ENCODE measurements at places on chromosomes 3 and 15.

DNA sequence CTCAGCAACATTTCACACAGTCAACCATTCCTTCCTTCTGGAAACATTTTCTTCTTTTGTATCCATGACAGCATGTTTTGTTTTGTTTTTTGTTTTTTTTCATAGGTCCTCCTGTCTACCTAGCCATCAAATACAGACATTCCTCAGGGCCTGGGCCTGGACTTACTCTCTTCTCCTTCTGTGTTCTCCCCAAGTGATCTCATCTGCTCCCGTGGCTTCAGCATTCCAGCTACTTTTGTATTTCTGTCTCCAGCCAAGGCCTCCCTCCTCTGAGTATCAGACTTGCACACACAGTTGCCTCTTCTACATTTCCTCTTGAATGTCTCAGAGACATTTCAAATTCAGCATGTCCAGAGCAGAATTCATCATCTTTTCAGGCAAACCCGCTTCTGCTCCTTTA, 82.4 kb downstream of the HCN4 start:
- DNase-seq: no peak

GRCh38 chr3:158100681-158101080, 5.5 kb downstream of the SHOX2 start:
- no peak for DNase-seq

- DNase-seq: no peak
These were observed 13.7 kb upstream of the ABHD2 start for GRCh38 chr15:89074402-89075012.

- peak; percentile 4 for DNase-seq
These were observed 49.4 kb downstream of the CHCHD6 start for GRCh38 chr3:126753191-126754160.

DNA sequence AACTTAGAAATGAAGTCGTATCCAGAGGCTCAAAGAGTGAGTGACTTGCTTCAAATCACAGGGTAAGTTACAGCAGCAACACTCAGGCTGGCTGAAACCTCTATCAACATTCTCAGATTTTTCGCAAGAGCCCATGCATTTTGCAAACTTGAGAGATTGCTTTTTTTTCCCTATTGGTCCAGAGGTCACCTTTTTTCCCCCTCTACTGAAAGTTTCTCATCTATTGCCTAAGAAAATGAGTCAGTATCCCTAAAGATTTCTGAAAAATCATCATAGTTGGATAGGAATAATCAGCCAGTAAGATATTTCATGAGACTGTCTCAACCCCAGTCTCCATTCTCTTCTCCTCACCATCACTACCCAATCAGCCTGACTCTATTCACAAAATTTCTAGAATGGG, 410.6 kb downstream of the FOXP1 start:
- DNase-seq: peak; percentile 86

DNA sequence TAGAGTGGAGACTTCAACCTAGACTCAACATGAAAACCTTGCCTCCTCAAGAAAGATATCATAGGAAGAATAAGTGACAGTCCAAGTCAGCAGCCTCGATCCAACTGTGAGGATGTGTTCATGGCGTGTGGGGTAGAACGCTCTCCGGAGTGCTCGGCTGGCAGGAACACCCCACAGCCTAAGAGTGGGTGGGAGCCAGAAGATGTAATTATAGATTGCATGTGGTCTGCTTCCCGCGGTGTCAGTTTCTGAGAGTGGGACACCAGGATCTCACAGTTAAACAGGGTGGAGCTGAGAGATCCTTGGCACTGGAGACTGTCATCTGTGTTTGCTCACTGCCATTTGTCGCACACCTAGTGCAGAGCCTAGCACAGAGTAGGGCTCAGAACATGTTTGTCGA, 158.0 kb downstream of the CTNNB1 start:
- no peak for DNase-seq

GRCh38 chr15:47383102-47383501, 334.2 kb upstream of the SEMA6D start:
- DNase-seq: no peak

GRCh38 chr3:189988854-189989253, 131.8 kb downstream of the P3H2 start:
- no peak for DNase-seq

- DNase-seq: no peak
These were observed 23.6 kb downstream of the KCNMB3 start for GRCh38 chr3:179227349-179227748.

- no peak for DNase-seq
These were observed 41.3 kb upstream of the ICE2 start for GRCh38 chr15:60520013-60520824.

DNA sequence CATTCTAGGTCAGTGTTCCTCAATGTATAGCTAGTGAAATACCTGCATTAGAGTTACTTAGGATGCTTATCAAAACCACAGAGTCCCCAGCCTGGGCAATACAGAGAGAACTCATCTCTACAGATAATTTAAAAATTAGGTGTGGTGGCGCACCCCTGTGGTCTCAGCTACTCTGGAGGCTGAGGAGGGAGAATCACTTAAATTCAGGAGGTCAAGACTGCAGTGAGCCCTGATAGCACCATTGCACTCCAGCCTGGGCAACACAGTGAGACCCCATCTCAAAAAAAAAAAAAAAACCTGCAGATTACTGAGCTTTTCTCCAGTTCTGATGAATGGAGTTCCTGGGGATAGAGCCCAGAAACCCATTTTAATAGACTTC, 10.1 kb upstream of the MINDY2 start:
- no peak for DNase-seq

DNA sequence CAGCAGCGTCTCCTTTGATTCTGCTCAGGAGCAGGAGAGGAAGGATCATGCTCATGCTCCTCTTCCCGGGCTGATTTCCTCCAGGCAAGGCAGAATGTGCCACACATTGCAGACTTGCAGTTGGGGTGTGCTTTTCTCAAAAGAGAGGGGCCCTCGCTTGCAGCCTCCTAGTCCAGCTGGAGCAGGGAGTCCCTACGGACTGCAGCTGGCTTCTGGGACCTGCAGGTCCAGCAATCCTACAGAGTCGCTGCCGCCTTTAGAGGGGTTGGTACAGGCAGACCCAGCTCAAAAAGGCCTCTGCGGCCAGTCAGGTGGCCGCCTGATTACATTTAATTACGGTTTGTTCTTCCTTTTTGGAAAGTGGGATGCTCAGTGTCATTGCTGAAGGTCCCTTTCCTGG, 173.9 kb downstream of the NSMCE3 start:
- no peak for DNase-seq

DNA sequence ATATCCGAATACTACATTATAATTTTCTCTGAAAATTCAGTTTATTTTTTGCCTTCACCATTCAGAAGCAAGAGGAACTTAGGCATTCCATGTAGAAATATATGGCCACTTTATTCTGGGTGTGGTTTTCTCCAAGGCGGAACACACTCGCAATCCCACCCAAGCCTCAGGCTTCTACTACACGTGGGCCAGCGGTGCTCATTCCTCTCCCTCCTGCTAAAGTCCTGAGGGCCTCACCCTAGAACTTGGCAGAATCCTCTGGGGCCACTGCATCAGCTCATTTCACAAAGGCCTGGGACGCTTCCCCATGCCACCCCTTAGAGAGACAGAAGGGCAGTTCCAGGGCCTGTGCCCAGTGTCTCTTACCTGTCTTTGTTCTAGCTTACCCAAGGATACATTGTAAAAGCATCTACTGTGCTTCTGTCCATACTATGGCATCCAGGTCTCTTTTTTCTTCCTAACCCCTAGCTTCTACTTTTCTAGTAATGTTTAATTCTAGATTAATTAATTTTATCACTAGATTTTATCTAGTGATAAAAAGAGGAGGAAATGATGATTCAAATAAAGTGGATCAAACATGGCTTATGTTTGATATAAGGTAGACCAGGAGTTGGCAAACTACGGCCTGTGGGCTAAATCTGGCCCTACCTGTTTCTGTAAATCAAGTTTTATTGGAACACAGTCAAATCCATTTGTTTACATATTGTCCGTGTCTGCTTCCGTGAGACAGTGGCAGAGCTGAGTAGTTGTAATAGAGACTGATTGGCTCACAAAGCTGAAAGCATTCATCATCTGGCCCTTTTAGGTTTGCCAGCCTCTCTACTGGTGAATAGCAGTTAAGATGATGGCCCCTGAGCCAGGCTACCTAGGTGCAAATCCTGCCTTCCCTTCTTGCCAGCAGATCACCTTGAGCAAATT, 29.8 kb downstream of the LARS2 start:
- DNase-seq: no peak

GRCh38 chr3:60158035-60158434, 1093.2 kb downstream of the FHIT start:
- no peak for DNase-seq

DNA sequence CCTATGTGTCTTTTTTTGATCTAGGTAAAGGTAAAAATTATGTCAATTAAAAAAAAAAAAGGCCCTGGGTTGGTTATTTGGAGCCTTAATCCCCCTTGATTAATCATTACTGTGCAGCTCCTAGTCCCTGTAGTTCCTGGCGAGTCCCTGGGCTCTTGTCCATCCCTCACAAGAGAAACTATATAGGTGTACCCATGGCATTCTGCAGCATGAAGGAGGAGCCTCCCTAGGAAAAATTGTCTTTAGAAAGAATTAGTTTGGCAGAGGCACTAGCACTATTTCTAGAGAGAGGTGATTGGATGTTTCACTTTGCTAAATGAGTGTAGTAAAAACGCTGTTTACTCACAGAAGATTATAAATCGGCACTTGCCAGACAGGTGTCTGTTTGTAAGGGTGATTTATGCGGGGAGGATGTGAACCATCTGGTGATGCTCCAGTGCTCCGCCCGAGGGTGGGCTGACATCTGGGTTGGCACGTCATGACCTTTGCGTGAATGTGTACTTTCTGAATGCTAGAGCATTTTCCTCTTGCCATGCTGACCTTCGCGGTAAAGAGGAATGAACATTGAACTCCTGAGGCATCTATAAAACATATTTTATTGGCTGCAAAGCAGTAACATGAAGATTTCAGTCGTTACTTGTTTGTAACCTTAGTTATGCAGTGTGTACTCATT, 12.6 kb downstream of the PLCL2 start:
- DNase-seq: no peak

GRCh38 chr3:48564022-48564421, 441 bp upstream of the UCN2 start:
- DNase-seq: no peak

GRCh38 chr3:34650131-34650530, 851.7 kb downstream of the PDCD6IP start:
- DNase-seq: no peak

- no peak for DNase-seq
These were observed 153.0 kb downstream of the CPNE4 start for GRCh38 chr3:131881777-131882176.
